ENCODE measurements at places on chromosomes 4 and X. TPM values are rescaled to one million over a fixed set of nuclear protein-coding genes. Genes with fewer than 3 reads are reported as not detected.

The P2RY8 gene
- under 0.01 TPM for total RNA-seq

The ITM2A gene
- total RNA-seq, result 84.7 TPM

The EDNRA gene
- 11.1 TPM for total RNA-seq

The MTNR1A gene
- 2.8 TPM for total RNA-seq

The CAPN6 gene
- total RNA-seq, result 0.23 TPM

The SOD3 gene
- 1.4 TPM for total RNA-seq

The PIR gene
- 6.2 TPM for total RNA-seq

The NSG1 gene
- 385 TPM for total RNA-seq

The GASK1B gene
- 44.8 TPM for total RNA-seq

The TMEM156 gene
- 0.46 TPM for total RNA-seq

The RTL9 gene
- 1.6 TPM for total RNA-seq

The FRMPD3 gene
- total RNA-seq, result 3.2 TPM

The CT45A1 gene
- not detected for total RNA-seq

The GUCY2F gene
- total RNA-seq, result 0.23 TPM

The SSX4B gene
- not detected for total RNA-seq

The CT45A10 gene
- total RNA-seq, result not detected

The POLN gene
- 6.5 TPM for total RNA-seq

The KLHL4 gene
- total RNA-seq, result 9.5 TPM
